ENCODE measurements at places on chromosomes 3 and 15.
A peak's percentile ranks its signal among the peaks of the same experiment; 100 is the strongest.

- DNase-seq: no peak
These were observed 49.5 kb downstream of the HMG20A start for GRCh38 chr15:77470235-77470634.

DNA sequence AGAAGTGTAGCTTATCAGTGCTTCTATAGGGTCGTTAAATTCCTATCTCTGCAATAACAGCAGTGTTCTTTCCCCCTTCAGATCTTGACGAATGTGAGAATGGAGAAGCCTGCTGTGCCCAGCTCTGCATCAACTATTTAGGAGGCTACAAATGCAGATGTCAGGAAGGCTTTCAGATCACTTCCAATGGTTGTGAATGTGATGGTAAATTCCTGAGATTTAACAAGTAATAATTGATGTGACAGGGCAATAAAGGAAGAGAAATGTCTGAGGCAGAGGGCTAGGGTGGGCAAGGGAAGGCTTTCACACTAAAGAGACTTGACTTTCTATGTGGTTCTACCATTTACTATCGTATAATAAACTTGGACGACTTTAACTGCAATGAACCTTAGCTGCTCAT, 711.7 kb upstream of the GOLIM4 start:
- DNase-seq: no peak

DNA sequence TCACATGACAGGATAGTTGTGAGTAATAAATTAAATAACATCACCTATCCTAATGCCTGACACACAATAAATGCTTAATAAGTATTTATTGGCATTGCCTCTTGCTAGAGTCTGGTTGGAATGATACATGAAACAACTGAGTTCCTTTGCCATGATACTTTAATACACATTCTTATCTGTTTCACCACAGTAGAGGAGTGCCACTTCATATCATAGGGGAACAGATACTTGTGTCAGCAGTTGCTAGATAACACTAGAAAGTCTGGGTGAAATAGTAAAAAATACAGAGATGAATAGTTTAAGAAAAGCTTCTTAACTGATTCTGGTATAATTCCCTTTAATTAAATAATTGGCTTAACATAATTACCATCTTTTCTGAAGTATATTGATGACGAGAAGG, 380.0 kb upstream of the GOLIM4 start:
- DNase-seq: no peak

DNA sequence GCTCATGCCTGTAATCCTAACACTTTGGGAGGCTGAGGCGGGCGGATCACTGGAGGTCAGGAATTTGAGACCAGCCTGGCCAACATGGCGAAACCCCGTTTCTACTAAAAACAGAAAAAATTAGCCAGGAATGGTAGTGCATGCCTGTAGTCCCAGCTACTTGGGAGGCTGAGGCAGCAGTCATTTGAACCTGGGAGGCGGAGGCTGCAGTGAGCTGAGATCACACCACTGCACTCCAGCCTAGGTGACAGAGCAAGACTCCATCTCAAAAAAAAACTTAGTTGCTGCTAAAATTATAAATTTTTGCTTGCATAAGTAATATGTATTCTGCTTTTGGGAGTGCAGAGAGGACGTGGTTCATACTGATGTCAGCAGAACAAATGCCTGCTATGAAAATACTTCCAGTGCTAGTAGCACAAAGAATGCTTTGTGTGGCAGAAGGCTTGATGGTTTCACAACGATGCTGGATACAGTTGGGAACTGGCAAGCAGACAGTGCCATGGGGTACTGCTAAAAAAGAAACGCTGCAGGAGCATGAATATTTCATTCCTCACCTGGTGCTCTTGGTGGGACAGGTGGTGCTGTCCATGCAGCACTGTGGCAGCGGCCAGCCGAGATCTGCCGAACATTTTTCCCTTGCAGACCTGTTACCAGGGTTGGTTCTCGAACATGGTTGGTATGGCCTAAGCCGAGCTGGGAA, 31.1 kb downstream of the FBXL22 start:
- DNase-seq: no peak

GRCh38 chr15:40097968-40098476, 10.7 kb downstream of the BMF start:
- DNase-seq: no peak

- DNase-seq: no peak
These were observed 248.0 kb downstream of the THSD4 start for GRCh38 chr15:71362987-71363968.

GRCh38 chr15:90059208-90059985, 42.9 kb downstream of the IDH2 start:
- DNase-seq: peak; percentile 57

- DNase-seq: no peak
These were observed 931.6 kb upstream of the CFAP20DC start for GRCh38 chr3:59981377-59981776.

DNA sequence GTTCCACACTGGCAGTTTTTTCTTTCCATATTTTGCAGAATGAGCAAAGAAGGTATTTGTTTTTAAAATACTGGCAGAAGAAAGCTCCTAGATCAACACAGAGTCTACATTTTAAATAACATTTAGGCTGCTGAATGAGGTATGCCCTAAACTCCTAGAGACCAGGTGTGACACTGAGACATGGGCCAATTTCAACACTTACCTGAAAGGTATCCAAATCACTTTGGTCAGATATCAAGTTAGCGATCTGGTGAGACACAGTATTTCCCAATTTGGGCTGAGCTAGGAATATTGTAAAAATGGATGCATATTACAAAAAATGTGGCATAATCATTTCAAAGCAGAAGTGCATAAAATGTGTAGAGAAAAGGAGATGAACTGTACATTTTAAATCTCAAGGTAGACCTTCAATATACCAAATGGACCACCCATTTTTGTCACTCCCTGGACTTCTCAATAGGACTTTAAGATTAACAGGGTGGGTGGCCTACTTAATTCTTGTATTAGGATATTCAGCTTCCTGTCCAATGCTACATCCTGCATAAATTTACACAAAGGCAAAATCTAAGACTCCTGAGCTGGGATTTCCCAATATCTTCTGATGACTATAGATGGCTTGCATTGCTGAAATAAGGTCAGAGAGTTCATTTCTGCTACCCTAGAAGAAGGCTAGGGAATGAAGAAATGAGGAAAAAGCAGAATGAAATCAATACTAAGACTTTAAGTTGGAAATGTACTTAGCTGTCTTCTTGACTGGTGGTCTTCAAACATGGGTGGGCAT, 487.8 kb downstream of the FOXP1 start:
- DNase-seq: no peak

DNA sequence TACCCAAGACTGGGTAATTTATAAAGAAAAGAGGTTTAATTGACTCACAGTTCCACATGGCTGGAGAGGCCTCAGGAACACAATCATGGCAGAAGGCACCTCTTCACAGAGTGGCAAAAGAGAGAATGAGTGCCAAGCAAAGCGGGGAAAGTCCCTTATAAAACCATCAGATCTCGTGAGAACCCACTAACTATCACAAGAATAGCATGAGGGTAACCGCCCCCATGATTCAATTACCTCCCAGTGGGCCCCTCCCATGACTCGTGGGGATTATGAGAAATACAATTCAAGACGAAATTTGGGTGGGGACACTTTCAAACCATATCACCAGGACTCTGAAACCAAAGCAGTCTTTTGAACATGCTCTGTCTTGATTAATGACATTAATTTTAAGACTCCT, 7.0 kb downstream of the RTP3 start:
- DNase-seq: peak; percentile 14

DNA sequence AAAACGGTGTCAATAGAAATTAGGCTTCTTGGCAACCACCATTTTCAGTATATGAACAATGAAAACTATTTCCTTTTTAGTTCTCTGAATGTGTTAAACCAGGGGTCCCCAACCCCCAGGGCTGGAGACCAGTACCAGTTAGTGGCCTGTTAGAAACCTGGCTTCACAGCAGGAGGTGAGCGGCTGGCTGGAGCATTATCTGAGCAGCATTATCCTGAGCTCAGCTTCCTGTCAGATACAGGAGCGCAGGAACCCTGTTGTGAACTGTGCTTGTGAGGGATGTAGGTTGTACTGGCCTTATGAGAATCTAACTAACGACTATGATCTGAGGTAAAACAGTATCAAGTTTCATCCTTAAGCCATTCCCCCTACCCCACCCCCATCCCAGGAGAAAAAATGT, 328.7 kb downstream of the ZBBX start:
- DNase-seq: no peak

DNA sequence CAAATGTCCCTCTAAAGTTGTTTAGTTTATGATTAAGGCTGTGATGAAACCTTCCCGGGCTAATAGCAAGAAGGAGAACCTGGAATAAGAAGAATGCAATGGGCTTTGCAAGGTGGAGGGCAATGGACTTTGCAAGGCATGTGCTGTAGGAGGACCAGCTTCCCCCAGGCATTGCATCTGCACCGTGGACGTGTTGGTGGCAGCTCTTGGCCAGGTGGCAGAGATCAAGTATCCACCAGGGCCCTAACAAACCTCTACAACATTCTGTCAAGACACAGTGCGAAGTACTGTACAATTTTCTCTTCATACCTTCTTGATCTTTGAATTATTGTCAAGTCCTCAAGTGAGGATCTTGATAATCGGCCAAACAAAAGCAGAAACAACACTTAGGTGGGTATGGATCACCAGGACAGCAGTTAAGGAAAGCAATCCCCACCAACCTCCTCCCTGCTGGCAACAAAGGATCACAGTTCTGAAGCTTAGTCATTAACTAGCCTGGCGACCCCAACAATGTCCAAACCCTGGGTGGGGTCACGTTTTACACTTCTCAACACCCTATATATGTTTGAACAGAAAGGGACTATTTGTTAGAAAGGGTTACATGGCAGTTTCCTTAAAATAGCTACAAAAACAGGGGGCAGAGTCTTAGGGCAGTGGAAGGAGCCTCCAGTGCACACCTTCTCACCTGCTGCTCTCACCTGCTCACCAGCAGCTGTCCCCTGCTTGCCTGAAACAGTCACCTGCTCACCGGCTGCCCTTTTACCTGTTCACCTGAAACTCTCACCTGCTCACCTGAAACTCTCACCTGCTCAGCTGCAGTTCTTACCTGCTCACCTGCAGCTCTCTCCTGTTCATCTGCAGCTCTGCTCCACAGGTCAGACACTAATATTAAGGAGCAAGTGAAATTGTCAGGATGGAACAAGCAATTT, 137.9 kb upstream of the LIPC start:
- DNase-seq: no peak

DNA sequence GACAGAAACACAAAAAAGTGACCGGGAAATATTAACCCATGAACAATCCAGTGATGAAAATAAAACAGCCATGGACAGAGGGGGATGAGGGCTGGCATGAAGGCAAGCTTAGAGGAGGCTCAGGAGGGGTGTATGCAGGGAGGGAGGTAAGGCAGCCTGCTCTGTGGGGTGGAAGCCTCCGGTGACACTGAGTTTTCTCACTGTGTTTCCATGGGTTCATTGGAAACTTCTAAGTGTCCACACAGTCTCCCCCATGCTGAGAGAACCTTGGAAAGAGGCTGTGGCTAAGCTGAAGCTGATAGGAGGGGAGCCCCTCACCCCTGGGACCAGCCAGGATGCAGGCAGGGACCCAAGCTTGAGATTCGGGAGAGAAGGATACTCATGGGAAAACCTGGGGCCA, 6.8 kb upstream of the SKOR1 start:
- no peak for DNase-seq

GRCh38 chr3:140848666-140849065, 93.0 kb upstream of the SLC25A36 start:
- DNase-seq: no peak

GRCh38 chr3:31823184-31823583, 157.9 kb downstream of the OSBPL10 start:
- DNase-seq: no peak

- DNase-seq: no peak
These were observed 55.9 kb upstream of the ABHD17C start for GRCh38 chr15:80639168-80639555.

DNA sequence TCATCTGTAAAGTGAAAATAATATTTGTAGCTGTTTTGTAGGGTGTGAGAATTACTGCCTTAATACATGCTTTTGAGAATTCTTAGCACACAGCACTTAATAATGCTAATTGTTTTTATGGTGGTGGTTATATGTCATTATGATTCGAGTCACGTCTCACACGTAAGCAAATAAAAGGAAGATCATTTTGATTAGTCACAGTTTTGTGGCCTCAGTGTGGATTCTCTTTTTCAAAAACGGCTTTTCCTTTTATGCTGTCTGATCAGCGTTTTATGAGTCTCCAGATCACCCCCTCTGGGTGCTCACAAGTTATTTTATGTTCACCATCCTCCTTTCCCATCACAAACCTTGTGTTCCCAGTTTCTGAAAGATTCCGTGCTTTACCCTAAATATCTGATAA, 255.6 kb upstream of the CNTN4 start:
- DNase-seq: no peak

GRCh38 chr3:49928481-49929017, 1.1 kb downstream of the MON1A start:
- no peak for DNase-seq

DNA sequence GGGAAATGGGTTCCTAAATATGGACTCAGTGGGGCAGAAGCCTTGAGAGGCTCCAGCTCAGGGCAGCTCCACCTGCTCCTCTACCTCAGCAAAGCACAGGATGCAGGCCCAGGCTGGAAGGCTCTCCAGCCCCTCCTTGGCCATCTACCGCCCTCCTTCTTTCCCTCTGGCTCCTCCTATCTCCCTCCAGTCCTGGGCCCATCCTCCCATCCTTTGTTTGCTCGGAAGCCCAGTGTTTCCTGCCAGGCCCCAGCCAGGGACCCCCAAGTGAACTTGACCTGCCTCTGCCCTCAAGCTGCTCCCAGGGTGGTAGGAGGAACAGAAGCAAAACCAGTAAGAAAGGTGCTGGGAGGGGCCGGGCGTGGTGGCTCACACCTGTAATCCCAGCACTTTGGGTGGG, 20.1 kb downstream of the MAPKAPK3 start:
- no peak for DNase-seq

- no peak for DNase-seq
These were observed 63.1 kb downstream of the DCLK3 start for GRCh38 chr3:36701249-36701572.

- DNase-seq: no peak
These were observed 49.5 kb upstream of the PDZRN3 start for GRCh38 chr3:73674280-73674679.

- no peak for DNase-seq
These were observed 39.1 kb downstream of the ATP2C1 start for GRCh38 chr3:130932979-130933378.

GRCh38 chr3:140448001-140448400, 229.9 kb upstream of the TRIM42 start:
- DNase-seq: no peak

DNA sequence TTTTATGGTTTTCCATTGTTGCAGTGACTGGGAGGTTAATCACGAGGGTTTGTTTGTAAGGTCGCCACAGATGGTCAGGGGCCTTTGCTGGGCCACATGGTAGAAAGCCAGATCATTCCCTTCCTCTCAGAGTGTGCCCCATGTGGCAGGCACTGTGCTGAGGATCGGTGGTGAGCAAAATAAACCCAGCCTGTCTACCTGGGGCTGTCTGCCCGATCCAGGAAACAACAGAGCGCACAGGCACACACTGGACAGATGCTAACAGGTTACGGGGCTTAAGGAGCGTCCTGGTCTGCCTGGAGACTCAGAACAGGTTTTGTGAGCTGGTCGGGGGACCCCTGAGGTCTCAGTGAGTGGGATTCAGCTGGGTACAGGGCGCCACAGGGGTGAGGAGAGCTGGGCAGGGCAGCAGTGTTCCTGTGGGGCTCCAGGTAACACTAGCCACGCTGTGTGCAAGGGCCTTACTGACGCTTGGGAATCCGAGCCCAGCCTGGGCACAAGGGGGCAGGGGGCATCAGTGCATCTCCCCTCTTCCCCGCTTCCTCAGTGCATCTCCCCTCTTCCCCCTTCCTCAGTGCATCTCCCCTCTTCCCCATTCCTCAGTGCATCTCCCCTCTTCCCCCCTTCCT, 136.4 kb downstream of the DNAJB8 start:
- no peak for DNase-seq

GRCh38 chr15:71331173-71331572, 215.9 kb downstream of the THSD4 start:
- no peak for DNase-seq
